Suppressor macrophage (primary cell): ENCODE measurements at places on chromosomes 13 and 19.

- DNase-seq: no peak
Measured at GRCh38 chr13:26749285-26749684, 11.3 kb downstream of the GPR12 start.

GRCh38 chr19:17259118-17259780 is 5.3 kb downstream of the USHBP1 start:
- DNase-seq: no peak

GRCh38 chr13:31807090-31807541 is 67.8 kb downstream of the RXFP2 start:
- DNase-seq: peak; percentile 17

DNA sequence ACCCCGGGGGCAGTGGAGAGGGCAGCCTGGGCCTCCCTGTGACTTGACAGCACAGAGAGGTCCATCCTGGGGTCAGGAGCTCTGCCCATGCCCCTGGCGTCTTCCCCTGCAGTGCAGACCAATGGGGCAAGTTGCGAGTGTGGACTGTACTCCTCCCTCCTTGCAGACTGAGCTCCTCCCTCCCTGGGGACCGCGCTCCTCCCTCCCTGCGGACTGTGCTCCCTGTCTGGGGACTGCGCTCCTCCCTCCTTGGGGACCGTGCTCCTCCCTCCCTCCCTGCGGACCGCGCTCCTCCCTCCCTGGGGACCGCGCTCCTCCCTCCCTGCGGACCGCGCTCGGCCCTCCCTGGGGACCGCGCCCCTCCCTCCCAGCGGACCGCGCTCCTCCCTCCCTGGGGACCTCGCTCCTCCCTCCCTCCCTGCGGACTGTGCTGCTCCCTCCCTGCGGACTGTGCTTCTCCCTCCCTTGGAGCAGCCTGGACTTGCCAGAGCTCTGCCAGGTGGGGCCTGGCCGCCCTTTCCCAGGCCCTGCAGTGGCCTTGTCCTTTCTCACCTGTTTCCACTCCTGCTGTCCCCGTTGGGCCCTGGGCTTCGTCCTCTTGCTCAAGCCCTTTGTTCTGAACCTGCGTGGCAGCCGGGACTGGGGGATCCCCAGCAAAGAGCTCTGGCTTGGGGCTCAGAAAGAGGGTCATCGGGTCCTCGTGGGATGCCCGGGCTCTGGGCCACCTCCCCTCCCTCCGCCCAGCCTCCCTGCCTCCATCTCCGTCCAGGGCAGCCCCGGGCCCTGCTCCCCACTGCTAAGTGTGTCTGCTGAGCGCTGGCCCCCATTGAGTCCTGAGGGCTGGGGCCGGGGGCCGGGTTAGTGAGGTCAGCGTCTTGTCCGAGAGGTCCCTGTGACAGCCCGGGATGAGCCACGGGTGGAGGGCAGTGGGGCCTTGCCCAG is 6.8 kb downstream of the GAMT start:
- DNase-seq: no peak

- DNase-seq: no peak
Measured at GRCh38 chr19:17404015-17404414, 1.4 kb downstream of the BST2 start.
